ENCODE measurements at places on chromosomes 2 and 18. TPM values are rescaled to one million over a fixed set of nuclear protein-coding genes. Genes with fewer than 3 reads are reported as not detected.

Gene STAT4
- total RNA-seq: 0.67 TPM

Gene TGFA
- under 0.01 TPM for total RNA-seq

Gene BOD1L2
- not detected for total RNA-seq

Gene MDH1B
- 0.67 TPM for total RNA-seq

Gene TAF1B
- 32.3 TPM for total RNA-seq

Gene TGIF1
- total RNA-seq: 88.8 TPM

Gene CDK15
- 4.5 TPM for total RNA-seq

Gene CTDP1
- 23.4 TPM for total RNA-seq

Gene CYTIP
- total RNA-seq: not detected

Gene ZNF2
- 6.2 TPM for total RNA-seq

Gene SOX11
- total RNA-seq: under 0.01 TPM

Gene SLC19A3
- 7.9 TPM for total RNA-seq

Gene CNTNAP5
- total RNA-seq: under 0.01 TPM

Gene SRD5A2
- total RNA-seq: not detected

Gene MEP1B
- not detected for total RNA-seq

Gene UGT1A6
- not detected for total RNA-seq

Data from melanocyte of skin (primary cell).